DMS79 treated with DMSO at 0.1 percent for 48 hours (cell line): ENCODE measurements at places on chromosomes 7 and 10.

DNA sequence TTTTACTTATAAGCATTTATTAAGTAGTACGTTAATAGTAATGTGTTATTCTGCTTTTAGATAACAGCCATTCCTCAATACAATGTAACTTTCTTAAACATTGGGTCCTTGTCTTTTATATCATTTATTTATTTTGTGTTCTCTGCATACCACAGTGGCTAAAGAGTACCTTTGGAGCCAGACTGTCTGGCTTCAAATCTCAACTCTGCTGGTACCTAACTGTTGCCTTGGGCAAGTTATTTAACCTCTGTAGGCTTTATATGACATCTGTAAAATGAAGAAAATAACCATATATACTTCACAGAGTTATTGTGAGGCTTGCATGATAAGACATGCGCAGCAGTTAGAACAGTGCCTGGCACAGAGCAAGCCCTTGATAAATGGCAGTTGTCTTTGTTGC is 397.6 kb downstream of the MDFIC start:
- no peak for DNase-seq

DNA sequence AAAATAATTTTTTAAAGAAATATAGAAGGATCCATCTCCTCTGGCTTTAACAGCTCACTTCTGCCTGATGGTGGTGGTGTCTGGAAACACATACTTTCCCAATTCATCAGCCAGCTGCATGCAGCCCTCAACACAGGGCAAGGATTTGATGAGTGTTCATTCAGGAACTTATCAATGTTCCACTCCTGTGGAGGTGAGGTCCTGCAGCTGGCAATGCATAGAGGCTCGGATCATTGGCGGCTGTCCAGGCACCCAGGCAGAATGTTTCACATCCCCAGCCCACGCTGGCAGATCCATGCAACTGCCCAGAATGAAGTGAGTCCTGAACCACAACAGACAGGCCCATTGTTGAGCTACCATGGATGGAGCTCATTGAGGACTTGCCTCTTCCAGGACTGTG is 55.2 kb upstream of the KCNMA1 start:
- peak; percentile 43 for DNase-seq

DNA sequence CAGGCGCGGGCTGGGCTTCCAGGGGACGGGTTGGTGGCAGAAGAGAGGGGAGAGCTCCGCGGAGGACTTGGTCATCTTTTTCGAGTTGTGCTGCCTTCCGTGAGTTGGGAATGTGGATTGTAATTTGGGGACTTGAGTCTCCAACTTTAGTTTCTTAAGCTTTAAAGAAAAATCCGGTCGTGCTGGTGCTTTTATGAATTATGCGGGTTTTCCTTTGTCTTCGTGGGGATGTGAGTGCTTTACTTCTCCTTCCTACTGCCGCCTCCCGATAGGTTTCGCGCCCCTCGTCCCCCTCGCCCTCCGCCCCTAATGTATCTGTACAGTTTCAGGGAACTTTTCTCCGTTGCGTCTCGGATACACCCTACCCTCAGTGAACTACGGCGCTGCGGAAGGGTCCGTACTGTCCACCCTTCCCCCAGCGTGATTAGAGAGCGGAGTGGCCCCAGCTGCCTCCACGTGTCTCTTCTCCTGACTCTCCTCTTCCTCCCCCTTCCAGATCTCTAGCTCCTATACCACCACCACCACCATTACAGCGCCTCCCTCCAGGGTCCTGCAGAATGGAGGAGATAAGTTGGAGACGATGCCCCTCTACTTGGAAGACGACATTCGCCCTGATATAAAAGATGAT is 649 bp downstream of the SCD start:
- DNase-seq = no peak

GRCh38 chr10:115861864-115862263 is 411.1 kb downstream of the GFRA1 start:
- no peak for DNase-seq

- DNase-seq = no peak
Observed at GRCh38 chr7:22694597-22695207, 32.3 kb upstream of the IL6 start.

DNA sequence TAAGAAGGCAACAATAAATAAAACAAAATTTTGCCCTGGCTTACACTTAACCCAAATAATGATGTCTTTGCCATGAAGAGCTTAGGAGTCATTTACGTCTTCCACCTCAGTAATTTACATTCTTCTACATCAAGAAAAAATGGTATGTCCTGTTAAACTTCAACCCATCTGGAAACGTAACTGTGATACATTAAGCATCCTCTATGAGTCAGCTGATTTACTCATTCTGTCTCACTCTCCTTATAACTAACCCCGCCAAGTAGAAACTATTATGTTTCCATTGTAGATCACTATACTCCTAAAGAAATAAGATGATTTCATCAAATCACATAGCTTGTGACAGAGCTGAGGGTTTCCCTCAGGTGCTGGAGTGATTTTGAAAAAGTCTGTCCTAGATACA is 330.7 kb downstream of the CDC14C start:
- DNase-seq = no peak

DNA sequence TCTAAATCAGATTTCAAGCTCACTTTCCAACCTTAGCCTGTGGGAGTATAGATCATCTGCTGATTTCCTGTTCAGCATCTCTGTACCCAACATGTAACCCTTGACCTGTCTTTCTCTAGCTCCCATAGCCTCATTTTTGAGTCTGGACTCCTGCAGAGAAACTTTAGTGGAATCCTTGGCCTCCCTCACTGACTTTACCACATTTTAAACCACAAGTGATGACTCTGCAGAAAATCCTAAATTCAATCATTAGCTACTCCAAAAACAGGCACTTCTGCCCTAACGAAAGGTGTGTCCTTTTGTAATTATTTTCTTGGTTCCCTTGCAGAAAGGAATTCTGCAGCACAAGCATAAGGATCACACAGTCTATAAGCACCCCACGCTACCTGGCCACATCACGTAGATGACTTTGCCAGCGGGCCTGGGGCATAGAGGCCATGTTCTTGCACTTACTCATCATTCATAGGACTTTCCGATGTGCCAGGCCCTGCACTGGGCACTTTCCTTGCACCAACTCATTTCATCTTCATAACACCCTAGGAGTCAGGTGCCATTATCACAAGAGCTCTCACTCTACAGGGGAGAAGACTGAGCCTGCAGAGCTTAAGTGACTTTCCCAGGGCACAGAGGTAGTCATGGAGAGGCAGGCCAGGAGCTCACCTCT is 57.2 kb upstream of the OPALIN start:
- DNase-seq = no peak

- DNase-seq = no peak
Observed at GRCh38 chr7:6071406-6071805, 40.2 kb downstream of the ANKRD61 start.

DNA sequence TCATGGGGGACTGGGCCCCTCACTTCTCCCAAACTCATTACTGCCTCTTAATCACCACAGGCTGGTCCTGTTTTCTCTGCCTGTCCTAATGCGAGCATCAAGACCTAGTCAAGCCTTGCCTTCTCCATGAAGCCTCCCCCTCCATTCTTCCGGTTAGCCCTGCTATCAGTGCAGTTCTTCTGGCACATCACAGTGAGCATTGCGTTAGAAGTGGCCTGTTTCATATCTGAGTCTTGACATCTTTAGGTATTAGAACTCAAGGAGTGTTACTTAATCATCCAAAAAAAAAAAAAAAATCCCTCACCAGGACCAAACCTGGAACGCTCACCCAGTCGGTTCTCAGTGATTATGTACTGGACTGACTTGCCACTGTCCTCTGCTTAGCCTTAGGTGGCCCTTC is 17.4 kb downstream of the SNX10 start:
- DNase-seq = no peak

DNA sequence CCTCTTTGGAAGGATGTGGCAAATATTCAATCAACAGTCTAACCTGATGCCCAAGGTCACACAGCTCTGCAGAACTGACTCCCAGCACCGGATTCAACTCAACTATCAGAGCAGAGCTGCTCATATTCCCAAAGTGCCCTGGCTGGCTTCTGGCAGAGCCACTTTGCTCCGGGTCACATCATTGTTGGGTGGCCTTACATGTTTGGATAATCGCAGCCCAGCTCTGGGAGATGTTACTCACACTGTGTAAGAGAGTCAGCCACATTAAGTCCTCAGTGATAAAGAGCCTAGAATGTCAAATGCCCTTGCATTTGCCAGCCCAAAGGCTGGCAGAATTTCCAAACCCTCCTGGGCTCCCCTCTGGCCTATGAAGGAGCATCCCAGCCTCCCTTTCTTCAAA is 79.8 kb upstream of the PDE1C start:
- no peak for DNase-seq

- DNase-seq = no peak
Observed at GRCh38 chr10:11783558-11783865, 39.6 kb upstream of the PROSER2 start.

DNA sequence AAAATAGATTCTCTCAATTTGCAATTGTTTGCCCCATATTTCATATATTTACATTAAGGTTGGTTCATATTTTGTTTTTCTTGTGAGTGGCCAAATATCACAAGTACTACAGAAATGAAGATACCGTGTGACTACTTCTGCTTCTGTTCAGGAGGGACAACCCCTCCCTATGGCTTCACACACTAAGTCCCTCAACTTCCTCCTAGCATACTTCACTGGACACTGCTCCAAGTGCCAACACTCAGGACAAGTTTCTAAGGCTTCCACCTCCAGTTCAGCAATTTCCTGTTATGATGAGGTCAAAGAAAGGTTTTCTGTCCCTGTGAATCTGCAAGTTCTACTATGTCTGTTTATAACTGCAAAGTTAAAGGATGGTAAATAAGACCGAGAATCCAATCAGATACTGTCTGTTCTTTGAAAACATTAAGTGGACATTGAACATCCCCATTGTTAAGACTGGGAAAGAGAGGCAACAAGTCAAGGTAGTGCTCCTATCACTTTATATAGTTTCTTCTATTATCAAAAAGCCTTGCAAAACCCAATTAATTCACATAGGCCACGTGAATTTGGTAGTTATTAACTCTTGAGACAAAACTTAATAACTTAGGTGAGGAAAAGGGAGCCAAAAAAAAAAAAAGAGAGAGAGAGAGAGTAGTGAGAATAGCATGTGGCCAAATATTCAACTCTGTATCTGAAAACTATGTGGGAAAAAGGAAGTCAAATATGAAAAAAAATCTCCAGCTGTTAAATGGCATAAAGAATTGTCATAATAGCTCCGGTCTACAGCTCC is 81.3 kb upstream of the DKK1 start:
- DNase-seq = no peak

- DNase-seq = no peak
Observed at GRCh38 chr10:52756966-52757365, 15.6 kb downstream of the MBL2 start.

- DNase-seq = no peak
Observed at GRCh38 chr10:19818876-19819275, 2.6 kb downstream of the PLXDC2 start.

DNA sequence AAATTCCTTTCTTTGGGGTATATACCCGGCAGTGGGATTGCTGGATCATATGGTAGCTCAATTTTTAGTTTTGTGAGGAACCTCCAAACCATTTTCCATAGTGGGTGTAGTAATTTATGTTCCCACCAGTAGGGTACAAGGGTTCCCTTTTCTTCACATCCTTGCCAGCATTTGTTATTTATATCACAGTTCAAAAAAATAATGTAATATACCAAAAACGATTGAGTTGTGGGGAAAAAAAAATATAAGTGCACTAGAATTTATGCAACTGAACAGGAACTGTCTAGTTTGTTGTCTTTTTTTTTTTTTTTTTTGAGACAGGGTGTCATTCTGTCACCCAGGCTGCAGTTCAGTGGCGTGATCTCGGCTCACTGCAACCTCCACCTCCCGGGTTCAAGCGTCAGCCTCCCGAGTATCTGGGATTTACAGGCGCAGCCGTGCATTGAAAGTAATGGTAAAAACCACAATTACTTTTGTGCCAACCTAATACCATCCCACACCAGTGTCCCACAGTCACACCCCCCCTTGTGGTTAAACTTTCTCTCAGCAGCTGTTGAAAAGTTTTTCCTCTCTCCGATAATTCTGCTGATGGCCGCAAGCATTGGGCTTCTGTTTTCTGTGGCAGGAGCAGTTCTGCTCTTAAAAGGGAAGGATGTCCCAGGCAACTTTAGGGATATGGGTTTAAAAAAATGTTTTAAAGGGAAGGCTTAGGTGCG is 6.8 kb upstream of the LAT2 start:
- no peak for DNase-seq

- DNase-seq = no peak
Observed at GRCh38 chr7:129617178-129617577, 5.7 kb downstream of the NRF1 start.

DNA sequence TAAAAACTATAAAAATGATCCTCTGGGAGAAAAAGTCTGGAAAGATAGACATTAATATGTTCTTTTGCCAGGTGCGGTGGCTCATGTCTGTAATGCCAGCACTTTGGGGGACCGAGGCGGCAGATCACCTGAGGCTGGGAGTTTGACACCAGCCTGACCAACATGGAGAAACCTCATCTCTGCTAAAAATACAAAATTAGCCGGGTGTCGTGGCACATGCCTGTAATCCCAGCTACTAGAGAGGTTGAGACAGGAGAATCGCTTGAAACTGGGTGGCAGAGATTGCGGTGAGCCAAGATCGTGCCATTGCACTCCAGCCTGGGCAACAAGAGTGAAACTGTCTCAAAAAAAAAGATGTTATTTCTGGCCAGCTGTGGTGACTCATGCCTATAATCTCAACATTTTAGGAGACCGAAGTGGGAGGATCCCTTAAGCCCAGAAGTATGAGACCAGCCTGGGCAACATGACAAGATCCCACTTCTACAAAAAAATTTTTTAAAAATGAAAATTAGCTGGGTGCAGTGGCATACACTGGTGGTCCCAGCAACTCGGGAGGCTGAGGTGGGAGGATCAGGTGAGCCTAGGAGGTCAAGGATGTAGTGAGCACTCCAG is 101.9 kb upstream of the LRRN3 start:
- DNase-seq = no peak

DNA sequence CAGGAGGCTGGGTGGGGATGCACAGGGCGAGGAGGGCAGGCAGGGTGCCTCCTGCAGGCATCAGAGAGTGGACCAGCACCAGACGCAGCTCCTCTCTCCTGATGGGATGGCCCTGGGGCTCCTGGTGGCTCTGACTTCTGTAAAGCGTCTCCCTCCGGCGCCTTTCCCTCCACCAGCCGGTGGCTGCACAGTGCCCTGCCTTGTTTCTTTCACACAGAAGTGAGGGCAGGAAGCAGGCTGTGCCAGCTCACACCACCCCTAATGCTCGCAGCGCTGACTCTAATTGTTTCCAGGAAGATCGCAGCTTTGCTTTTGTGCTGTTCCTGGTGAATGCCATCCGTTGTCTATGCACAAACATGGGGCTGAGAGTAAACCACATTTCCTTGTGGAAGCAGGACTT is 152.3 kb upstream of the LANCL2 start:
- no peak for DNase-seq

GRCh38 chr7:147013825-147014224 is 897.2 kb downstream of the CNTNAP2 start:
- DNase-seq = no peak

DNA sequence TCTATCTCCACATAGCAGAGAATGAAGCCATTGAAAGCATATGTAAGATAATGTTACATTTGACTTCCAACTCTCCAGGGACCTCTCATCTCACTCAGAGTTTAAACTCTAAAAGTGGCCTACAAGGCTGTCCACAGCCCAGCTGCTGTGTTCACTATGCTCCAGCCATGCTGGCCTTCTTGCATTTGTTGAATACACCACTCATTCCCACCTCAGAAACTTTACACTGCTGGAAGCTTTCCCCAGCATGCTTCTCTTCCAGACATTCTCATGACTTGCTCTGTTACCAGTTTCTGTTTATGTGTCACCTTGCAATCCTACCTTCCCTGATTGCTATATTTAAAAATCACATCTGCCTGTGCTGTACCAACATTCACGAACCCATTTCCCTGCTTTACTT is 167.2 kb downstream of the WNT2 start:
- no peak for DNase-seq
